ENCODE measurements at places on chromosomes 16 and 17.

DNA sequence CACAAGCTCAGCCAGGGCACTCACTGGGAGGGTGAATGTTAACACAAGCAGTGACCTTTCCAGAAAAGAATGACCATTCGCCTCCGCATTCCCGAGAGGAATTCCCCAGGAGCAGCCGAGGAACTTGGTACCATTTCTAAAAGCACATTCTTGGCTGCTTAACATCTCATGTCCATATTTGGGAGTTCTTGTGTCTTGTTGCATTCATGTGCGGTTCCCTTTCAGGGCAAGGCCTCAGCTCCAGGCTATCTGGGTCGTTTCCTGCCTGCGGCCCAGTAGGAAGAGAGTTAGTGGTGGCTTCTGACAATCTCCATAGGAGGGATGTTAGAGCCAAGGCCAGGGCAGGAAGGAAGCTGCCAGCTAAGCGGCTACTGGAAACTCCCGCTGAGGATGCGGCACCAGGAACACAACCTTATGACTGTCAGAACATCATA lies 27.8 kb upstream of the MEAK7 start:
- peaks cover 25% of the 10 kb centered on the region for H3K27me3 ChIP-seq
- peaks cover 13% of the 10 kb centered on the region for H3K4me1 ChIP-seq
- H3K4me3 ChIP-seq: no peak overlapping the region
- H3K36me3 ChIP-seq: peaks cover 8% of the 10 kb centered on the region
- no peak overlapping the region for H3K27ac ChIP-seq

DNA sequence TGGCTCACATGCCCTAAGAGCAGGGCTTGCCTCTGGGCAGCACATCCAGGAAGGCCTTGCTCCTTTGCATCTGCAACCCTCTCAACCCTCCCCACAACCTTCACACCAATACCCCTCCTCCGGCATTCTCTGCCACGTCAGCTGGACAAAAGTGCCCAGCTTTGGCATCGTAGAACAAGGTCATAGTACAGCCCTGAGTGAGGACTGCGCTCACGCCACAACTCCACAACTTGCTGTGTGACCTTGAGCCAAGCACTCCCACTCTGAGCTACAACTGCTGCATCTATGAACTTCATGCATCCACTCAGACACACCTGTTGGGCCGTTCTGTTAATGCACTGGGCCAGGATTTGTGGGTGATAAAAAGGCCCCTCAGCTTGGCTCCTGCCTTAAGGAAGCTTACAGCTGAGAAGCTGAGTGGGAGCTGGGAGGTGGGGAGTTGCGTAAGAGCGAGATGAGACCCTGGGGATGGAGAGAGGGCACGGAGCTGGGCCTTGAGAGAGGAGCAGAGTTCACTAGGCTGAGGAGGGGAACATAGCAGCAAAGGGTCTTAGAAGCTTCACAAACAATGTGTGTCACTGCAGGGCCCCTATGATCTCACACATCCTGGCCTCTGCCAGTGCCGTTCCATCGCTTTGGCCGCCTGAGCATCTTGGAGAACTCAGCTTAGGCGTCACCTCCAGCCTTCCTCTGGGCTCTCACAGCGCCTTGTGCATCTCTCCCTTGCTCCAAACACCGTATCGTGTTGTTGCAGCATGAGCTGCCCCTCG lies 8.6 kb upstream of the MRC2 start:
- no peak for DNase-seq
- H3K4me1 ChIP-seq: no peaks in the 10 kb centered on the region
- peak overlapping the region; percentile 25 for H3K27ac ChIP-seq
- H3K4me3 ChIP-seq: no peak overlapping the region

- H3K36me3 ChIP-seq: peaks cover 5% of the 10 kb centered on the region
- no peak overlapping the region for H3K27ac ChIP-seq
Observed at GRCh38 chr17:69336580-69336979, 9.6 kb upstream of the ABCA5 start.

- no peak for DNase-seq
- H3K4me1 ChIP-seq: peaks cover 12% of the 10 kb centered on the region
- H3K27ac ChIP-seq: no peak overlapping the region
- H3K36me3 ChIP-seq: no peaks in the 10 kb centered on the region
- no peak overlapping the region for H3K4me3 ChIP-seq
- no peaks in the 10 kb centered on the region for H3K27me3 ChIP-seq
Observed at GRCh38 chr16:30841332-30841731, 52.5 kb downstream of the BCL7C start.

DNA sequence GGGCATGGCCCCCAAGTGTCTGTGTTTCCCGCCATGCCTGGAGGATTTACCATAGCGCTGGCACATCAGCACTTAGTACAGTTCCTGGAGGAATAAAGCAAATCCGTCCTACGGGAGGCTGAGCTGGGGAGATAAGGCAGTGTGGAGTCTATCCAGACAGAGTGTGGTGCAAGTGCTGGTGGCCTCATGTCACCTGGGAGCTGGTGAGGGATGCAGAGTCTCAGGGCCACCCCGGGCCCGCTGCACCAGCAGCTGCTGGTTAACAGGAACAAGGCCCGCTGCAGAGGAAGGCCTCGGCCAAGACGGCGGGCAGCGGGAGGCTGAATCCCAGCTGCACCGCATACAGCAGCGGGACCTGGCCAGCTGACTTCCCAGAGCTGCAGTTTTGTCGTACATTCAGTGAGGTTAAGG lies 57.3 kb upstream of the CDC42EP4 start:
- no peaks in the 10 kb centered on the region for H3K4me1 ChIP-seq
- H3K36me3 ChIP-seq: peaks cover 11% of the 10 kb centered on the region
- no peak overlapping the region for H3K4me3 ChIP-seq
- DNase-seq: no peak

Data from stimulated activated naive B cell treated with anti-CD40 and anti-IgM and Interleukin-4, amounts not matched to agents 10 μg/mL and 1 μg/mL and 100 μg/mL, for 72 hours (primary cell).